EH (cell line): ENCODE measurements at places on chromosomes 2 and 18.

GRCh38 chr2:73970850-73971471 is 13.7 kb upstream of the TET3 start:
- peak; percentile 58 for DNase-seq

DNA sequence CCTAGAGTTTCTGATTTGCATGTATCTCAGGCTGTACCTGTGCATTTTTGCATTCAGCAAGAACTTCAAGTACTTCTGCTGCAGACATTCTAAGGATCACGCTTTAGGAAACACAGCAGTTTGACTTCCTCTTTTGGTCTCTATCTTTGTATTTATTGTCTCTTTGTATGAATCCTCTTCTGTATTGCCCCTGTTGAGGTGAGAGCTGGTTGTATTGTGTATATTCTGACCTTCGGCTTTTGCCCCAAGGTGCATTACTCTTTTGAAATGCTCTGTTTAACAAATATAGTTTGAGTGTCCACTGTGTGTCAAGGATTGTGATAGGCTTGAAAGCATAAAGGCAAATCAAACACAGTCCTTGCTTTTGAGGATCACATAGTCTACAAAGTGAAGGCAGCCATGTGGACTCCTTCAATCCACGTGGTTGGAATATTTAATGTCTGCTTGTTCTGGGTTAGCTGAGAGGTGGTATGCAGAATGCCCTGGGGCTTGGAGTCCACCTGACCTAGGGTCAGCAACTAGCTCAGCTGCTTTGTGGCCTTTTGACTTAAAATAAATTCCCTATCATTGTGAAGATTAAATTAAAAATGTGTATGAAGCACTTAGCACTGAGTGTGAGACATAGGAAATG is 108.1 kb downstream of the LYPD6 start:
- DNase-seq, result no peak

DNA sequence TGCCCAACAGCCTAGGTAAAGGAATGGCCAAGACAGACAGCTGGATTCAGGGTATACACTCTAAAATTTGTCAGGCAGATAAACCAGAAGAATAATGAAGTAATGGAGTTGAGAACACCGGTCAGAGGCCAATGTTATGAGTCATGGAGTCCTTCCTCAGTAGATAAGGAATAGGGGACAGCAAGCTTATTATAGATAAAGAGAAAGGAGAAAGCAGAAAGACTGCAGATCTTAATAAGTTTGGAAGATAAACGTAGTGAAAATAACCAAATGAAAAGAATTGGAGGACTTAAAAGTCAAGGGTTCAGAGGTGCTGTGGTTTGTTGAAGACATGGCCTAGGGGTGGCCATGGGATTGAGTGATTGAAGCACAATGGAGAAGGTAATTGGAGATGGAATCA is 63.5 kb upstream of the NFE2L2 start:
- DNase-seq, result peak; percentile 46

DNA sequence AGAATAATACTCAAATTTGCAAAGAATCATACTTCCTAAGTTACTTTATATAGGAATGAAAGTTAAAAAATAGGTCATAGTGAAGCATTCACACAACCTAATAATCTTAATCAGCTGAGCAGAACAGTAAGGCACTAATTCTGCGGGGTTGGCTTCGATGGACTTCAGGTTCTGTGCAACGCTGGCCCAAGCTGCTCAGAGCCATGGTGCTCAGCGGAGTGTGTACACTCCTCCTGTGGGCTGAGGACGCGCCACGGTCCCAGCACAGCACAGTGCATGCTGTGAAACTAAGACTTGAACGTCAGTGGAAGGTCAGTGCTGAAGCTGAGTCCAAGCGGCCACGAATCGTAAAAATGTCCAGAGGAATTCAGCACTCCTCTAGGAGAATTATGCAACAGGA is 66.7 kb downstream of the MYT1L start:
- DNase-seq, result peak; percentile 1

DNA sequence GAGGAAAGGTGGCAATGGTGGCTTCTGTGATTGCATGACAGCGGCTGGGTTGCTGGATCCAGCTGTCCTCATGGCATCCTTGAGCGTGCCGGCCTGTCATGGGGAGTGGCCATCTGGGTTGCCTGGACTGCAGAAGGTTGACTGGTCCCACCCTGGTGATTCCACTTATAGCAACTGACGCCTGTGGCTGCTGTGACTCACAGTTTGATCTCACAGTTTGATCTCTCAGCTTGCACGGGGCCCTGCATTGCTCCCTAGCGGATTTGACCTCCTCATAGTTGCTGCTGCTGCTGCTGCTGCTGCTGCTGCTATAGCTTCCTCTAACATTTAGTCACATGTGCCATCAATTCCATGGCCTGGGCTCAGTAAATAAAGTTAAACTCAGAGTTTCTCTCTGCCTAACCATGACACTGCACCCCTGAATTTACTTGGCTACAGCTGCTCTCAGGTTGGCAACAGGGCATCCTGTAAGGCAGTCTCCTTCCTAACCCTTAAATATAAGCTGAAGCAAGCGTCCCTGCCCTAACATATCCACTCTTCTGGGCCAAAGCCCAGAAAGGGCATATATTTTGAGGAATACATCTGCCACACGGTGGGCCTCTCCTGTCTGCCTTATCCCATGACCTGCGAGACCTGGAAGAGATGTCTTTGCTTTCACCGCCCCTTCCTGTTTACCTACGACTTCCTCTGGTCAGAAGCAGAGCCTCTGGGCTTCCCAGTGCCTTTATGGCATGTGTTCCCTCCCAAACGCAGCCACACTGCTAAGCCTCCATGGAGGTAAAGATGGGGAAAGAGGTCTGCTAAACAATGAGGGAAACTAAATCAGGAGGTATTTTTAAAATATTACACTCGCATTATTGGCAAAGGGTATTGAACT is 37.8 kb upstream of the CCDC150 start:
- peak; percentile 100 for DNase-seq

GRCh38 chr2:22890132-22890531 is 494.8 kb upstream of the KLHL29 start:
- DNase-seq, result no peak

GRCh38 chr18:23302511-23302850 is 150.6 kb upstream of the RIOK3 start:
- DNase-seq, result no peak
